ENCODE measurements at places on chromosomes 7 and 10.
A peak's percentile ranks its signal among the peaks of the same experiment; 100 is the strongest.

GRCh38 chr7:1638215-1638661 is 31.8 kb upstream of the ELFN1 start:
- no peak for DNase-seq

DNA sequence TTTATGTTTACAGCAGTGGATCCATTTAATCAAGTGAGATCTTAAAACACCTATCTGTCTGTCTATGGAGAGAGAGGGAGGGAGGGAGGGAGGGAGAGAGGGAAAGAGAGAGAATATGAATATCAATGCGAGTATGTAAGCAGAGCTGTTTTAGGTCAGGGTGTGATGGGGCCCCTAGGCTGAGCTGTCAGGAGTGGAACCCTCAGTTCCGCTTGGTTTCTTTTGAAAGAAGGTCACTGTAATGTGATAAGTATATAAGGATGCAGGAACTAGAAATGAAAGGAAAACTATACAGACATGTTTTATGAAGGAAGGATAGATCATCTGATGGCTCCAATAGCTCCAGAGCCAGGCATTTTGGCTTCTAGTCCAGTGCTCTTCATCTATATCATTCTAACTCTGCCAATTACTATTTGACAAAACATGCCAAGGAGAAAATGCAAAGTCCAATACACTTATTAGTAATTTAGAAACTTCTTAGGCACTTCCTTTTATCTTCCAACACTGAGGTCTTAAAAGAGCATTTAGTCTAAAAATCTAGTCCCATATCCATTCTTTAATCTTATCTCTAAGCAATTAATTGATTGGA is 70.3 kb downstream of the NRCAM start:
- no peak for DNase-seq

- peak; percentile 24 for DNase-seq
Observed at GRCh38 chr7:108497082-108497725, 28.7 kb downstream of the PNPLA8 start.

GRCh38 chr7:88042157-88042556 is 108.1 kb downstream of the ADAM22 start:
- no peak for DNase-seq

DNA sequence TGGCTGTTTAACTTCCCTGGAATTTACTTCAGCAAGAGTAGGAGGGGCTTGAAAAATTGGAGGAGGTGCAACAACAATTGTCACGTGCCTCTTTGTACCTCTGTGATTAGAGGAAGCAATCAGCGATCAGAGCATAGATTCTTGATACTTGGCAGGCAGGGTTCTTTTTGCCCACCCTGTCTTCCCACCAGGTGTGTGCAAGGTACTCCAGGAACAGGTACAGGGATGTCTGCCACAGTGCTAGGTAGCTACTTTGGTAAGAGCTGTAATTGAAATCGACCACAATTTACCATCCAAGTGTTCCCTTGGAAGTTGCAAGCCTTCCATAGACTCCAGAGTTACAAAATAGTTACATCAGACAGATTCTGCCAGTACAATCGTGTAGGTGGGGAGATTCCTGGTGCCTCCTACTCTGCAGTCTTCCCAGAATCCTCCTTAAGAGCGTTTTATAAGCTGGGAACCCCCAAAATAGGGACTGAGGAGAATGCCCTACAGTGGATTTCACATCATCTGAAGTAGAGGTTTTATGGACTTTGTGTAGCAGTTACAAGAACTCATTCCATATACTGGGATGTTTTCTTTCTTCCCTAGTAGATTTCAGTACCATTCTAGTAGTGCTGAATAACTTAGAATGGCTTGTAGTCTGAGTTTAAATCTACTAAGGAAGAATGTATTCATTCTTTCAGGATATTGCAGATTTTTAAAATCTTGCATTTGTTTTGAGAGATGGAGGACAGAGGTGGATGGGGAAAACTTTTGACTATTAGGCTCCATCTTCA is 101.9 kb downstream of the EXOC4 start:
- no peak for DNase-seq

GRCh38 chr7:43395351-43395750 is 187.6 kb upstream of the STK17A start:
- no peak for DNase-seq

GRCh38 chr10:15478429-15478828 is 107.3 kb upstream of the FAM171A1 start:
- DNase-seq, result no peak

All from activated CD4-positive, CD25-positive, alpha-beta regulatory T cell treated with anti-CD3 and anti-CD28 coated beads, Interleukin-2, amount 50 U/mL, for 16 hours (primary cell).